ENCODE measurements at places on chromosomes 13 and 19.

DNA sequence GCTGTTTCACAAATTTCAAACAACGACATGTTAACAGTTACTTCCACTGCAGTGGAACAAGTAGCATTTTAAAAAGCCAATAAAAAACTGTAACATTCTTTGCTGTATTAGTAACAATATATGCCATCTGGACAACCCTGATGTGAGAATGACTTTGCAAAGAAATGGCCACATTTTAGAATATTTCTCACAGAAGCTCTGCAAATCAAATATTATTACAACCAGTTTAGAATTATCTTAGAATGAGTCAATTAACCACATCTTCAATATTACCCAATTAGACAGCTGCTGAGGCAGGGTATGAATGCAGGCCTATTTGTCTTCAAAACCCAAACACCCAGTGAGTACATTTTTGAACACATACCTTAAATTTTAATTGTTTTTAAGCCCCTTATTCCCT lies 3.2 kb downstream of the ZNF699 start:
- no peak for DNase-seq

GRCh38 chr19:13574933-13575332 lies 68.7 kb upstream of the CACNA1A start:
- DNase-seq, result no peak

- DNase-seq, result peak; percentile 67
Observed at GRCh38 chr19:1045247-1045603, 5.3 kb downstream of the ABCA7 start.

DNA sequence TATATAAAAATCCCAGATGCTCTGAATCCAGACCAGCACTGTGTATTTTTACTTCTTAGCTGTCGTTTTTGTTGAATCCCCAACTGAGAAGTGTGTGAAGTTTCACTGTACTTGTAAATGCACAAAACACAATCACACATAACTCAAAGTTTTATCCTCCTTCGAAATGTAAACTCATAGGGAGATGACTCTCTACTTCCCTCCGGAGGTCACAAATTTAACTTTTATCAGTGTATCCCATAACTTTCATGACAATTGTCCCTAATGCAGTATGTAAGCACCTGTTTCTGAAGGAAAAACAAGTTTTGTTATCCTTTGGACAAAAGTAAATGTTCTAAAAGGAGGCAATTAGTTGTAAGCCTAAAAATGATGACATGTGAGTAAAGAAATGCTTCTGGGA lies 665.0 kb upstream of the SLITRK6 start:
- no peak for DNase-seq

DNA sequence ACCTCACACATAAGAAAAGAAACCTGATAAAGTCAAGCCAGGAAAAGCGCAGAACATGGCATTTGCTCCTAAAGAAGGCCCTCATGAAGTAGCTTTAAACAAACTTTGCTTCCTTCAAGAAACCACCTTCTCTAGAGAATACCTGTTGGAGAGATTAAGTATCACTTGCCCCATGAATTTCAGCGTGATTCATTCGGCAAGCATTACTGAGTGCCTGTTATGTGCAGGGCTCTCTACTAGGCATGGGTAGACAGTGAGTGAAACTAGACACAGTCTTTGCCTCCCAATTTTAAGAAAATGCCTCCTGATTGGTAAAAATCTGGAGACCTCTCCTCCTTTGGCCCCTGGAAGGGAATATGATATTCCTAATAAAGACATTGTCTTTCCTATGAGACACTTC lies 475.8 kb upstream of the NBEA start:
- no peak for DNase-seq

DNA sequence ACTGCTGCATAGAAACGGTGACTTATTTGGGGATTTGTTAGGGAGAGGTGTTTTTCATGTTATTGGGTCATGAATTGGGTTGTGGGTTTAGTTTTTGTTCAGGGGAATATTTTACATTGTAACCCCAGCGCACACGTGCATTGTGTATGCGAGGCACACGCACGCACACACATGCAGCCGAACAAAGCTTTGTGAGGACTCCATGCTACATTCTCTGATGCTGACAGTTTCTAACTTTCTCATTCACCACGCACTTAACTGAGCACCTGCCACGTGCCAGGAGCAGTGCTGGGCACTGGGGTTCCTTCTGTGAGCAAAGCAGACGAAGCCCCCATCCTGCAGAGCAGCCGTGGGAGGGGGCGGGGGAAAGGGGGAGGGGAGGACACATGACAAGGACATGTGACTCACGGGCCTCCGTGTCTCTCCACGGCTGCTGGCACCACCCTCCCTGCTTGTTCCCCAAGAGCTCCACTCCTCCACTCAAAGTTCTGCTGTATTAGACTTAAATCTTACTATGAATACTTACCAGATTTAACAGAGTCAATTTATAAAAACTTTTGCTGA lies 55.6 kb downstream of the SLC7A9 start:
- DNase-seq, result no peak

- DNase-seq, result peak; percentile 23
Observed at GRCh38 chr19:27774827-27775226, 1438.1 kb downstream of the UQCRFS1 start.

DNA sequence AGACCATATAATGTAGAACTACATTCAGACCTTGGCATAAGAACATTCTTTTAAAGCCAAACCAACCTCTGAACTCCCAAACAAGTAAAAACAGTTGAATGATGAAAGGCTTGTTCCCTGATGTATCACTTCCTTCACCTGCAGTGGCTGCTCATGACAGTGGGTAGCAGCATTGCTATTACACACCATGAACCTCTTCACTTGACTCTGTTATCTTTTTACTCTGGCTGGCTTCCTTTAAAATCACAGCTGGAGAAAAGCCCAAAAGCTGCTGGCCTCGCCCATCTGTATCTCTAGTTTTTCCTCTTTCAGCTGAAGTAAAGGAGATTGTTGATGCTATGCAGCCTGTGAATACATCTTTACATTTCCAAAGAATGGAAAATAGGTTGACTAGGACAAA lies 22.6 kb downstream of the THSD1 start:
- DNase-seq, result no peak

GRCh38 chr13:108980237-108980636 lies 350.8 kb downstream of the MYO16 start:
- no peak for DNase-seq

DNA sequence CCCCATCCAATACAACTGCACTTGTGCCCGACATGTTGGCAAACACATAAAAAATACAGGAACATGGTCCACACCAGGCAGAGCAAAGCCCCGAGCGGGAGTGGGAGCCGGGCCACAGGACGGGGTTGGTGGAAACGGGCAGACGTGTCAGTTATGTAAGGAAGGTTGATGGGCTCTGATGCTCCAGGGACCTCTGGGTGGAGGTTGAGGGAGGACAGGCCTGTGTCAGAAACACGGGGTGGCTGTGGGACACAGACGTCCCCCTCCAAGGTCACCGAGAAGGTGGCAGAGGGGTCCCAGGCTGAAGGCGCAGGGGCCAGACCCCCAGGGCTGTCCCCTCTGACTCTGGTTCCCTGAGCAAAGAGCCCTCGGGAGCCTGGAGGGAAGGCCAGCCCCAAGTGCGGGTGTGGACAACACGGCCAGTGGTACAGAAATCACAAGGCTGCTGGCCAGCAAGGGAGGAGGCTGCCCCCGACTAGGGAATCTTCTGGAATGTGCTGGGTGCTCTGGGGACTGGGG lies 31.4 kb upstream of the C13orf46 start:
- DNase-seq, result no peak

- no peak for DNase-seq
Observed at GRCh38 chr19:40588926-40589569, 12.1 kb upstream of the LTBP4 start.

DNA sequence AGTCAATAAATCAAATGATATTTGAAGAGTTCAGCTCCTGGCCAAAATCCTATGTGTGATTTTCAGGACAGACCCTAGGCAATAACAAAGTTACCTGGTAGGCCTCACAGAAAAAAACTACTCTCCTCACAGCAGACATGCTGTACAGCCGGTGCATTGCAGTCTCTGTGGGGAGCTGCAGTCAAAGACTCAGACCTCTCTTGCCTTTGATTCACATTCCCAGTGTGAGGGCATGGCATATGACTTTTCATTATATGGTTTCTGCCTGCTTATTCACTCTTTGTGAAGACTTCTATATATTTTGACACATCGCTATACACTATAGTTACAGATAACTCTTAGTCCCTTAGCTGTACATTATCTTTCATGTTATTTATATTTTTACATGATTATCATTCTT lies 2684.3 kb upstream of the PCDH20 start:
- no peak for DNase-seq

- DNase-seq, result no peak
Observed at GRCh38 chr13:91540158-91540736, 141.8 kb downstream of the GPC5 start.

GRCh38 chr13:98267080-98267912 lies 90.2 kb upstream of the RNF113B start:
- DNase-seq, result no peak

DNA sequence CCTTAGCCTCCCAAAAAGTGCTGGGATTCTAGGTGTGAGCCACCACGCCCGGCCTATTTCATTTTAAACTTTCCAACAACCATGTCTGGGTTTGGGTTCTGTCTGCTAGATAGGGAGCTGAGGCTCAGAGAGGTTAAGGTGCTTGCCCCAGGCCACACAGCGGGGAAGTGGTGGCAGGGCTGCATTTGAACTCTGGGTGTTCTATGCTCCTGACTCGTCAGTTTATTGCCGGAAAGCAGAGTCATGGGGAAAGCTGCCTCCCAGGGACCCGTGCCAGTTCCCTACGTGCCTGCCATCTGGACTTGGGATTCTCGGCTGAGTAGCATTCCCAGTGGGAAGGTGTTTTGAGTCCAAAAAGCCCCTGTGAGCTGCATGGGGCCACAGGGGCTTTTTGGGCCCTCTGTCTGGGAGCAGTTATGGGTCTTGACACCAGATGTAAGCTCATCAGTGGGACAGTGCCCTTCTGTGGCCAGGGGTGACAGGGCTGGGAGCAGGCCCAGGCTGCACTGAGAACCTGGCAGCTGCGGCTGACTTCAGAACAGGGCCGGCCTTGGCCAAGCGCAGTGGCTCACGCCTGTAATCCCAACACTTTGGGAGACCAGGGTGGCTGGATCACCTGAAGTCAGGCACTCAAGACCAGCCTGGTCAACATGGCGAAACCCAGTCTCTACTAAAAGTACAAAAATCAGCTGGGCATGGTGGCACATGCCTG lies 10.9 kb downstream of the RFX1 start:
- DNase-seq, result no peak

GRCh38 chr13:103098535-103098934 lies 32.3 kb upstream of the SLC10A2 start:
- DNase-seq, result no peak

DNA sequence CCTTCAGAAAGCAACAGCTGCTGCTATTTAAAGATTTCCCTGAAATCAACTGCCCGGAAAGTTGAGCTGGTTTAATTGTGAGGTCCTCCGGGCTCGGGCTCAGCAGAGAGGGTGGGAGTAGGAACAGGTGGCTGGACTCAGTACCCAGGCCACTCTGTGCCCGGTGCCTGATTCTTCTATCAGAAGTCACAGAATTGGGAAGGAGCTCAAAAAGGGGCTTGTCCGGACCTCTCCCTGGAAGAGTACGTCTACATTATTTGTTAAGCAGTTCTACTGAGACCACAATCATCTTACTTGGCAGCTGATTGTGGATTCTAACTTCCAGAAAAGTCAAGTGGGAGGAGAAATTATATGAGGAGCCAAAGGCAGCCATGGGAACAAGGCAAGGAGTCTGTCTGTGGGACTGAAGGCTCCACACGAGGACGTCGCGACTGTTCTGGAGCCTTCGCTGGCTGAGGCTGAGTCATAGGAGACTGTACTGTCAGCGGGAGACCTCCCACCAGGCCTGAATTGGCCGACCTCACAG lies 91.7 kb upstream of the ANKRD10 start:
- no peak for DNase-seq

- no peak for DNase-seq
Observed at GRCh38 chr19:28257396-28257795, 955.6 kb downstream of the UQCRFS1 start.

DNA sequence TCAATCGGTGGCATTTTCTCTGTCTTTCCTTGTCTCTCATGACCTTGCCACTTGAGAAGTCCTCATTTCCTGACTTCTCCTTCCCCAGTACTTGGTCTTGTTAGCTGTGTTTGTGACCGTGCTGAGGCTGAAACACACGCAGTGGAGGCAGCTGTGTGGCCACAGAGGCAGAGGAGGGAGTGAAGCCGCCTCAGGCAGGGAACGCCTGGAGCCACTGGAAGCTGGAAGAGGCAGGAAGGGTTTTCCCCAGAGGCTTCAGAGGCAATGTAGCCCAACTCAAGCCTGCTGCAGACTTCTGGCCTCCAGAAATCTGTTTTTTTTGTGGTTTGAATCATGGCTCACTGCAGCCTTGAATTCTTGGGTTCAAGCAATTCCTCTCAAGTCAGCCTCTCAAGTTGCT lies 29.2 kb upstream of the ARGLU1 start:
- no peak for DNase-seq

- peak; percentile 84 for DNase-seq
Observed at GRCh38 chr19:13098277-13099072, 4.2 kb downstream of the LYL1 start.

DNA sequence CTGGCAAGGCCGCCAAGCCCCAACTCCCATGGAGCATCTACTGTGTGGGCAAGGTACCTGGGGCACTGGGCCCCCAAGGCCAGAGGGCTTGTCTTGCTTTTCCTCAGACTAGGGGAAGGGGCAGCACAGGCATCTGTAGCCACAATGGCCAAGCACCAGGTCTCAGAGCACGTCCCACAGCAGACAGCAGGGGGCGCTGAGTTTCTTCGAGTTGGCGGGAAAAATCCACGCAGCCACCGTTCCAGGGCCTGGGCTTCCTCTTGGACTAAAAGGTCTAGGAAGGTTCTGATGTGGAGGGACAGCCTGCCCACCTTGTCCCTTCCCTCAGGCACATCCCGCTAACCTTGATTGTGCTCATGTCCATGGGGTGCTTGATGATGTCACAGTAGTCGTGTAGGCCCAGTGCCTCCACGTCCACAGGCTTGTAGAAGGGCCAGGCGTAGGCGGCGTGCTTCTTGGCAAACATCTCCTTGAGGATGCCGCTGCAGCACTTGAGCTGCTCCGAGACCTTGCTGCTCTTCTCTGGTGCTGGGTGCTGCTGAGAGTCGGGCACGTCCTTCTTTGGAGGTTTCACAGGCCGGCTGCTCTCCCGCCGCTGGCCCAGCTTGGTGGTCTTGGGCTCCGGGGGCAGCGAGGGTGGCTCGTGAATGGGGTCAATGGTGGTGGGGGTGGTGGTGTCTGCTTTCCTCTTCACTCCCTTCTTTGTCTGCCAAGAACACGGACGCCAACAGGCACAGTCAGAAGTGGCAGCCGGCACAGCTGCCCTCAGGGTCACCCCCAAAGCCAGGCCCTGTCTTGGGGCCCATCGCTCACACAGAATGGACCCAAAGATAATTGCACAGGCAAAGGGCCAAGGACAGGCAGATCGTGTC lies 32.0 kb upstream of the EPHX3 start:
- peak; percentile 83 for DNase-seq

GRCh38 chr19:5264453-5264852 lies 76.2 kb downstream of the PTPRS start:
- DNase-seq, result no peak

GRCh38 chr19:18418029-18418482 lies 1.1 kb upstream of the SSBP4 start:
- DNase-seq, result peak; percentile 58

GRCh38 chr13:21735701-21736401 lies 65.0 kb downstream of the FGF9 start:
- DNase-seq, result no peak

GRCh38 chr13:30446126-30446500 lies 19.6 kb downstream of the HMGB1 start:
- no peak for DNase-seq
